ENCODE measurements at places on chromosomes 3 and 15. TPM values are rescaled to one million over a fixed set of nuclear protein-coding genes. Genes with fewer than 3 reads are reported as not detected.

The NBEAL2 gene
- total RNA-seq = 29.4 TPM

The GABRA5 gene
- not detected for total RNA-seq

The CPN2 gene
- not detected for total RNA-seq

The AQP9 gene
- total RNA-seq = 1.5 TPM

The CX3CR1 gene
- total RNA-seq = 1.1 TPM

DNA sequence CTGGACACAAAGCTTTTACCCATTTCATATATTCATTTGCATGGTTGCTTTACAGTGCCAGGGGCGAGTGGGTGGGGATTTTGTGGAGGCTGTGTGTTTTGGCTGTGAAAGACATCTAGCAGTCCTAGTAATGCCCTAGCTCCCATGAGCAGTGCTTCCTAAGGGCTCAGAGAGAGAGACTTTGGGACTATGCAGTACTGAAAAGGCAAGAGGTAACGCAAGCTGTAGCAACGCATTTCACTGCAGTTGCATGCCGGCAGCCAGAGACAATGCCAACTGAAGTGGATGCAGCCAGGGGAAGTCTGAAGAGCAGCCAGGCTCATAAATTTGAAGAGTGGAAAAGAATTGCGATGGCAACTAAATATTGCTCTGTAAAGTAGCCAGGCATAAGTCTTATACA is 27.4 kb upstream of the ATP10A start:
- H3K27me3 ChIP-seq = no peaks in the 10 kb centered on the region
- H3K4me3 ChIP-seq = no peak overlapping the region
- no peak overlapping the region for H3K27ac ChIP-seq

DNA sequence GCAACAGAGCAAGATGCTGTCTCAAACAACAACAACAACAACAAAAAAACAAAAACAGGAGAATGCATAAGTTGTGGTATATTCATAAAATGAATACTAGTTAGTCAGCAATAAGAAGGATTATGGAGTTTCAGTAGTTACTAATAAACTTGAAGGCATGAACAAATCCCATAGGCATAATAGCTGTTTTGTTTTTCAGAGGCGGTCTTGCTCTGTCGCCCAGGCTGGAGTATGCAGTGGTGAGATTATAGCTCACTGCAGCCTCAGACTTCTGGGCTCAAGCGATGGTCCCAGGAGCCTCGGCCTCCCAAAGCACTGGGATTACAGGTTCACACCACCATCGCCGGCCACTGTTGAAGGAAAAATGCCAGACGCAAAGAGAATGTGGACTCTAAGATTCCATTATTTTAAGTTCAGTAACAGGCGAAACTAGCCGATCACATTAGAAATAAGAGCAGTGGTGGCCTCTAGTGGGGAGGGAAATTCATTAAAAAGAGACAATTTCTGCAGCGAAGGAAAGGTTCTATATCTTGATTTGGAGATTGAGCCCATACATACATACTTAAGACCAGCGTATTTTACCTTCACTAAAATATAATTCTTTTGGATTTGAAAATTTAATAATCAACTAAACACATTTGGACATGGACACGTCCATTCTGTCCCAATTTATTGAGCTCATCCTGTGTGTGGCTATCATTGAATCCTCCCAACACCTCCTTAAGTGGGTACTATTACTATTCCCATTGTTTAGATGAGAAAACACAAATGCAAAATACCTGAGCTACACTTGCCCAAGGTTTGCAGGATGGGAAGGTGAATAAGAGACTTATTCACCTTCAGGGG is 27.4 kb upstream of the HDAC11 start:
- peak overlapping the region; percentile 95 for H3K27ac ChIP-seq
- no peak for DNase-seq
- no peaks in the 10 kb centered on the region for H3K4me1 ChIP-seq
- H3K36me3 ChIP-seq = no peaks in the 10 kb centered on the region

- no peaks in the 10 kb centered on the region for H3K4me1 ChIP-seq
- no peak overlapping the region for H3K4me3 ChIP-seq
- H3K27ac ChIP-seq = no peak overlapping the region
These were observed 636 bp downstream of the TBC1D21 start for GRCh38 chr15:73873889-73874511.

The CSTA gene
- not detected for total RNA-seq

DNA sequence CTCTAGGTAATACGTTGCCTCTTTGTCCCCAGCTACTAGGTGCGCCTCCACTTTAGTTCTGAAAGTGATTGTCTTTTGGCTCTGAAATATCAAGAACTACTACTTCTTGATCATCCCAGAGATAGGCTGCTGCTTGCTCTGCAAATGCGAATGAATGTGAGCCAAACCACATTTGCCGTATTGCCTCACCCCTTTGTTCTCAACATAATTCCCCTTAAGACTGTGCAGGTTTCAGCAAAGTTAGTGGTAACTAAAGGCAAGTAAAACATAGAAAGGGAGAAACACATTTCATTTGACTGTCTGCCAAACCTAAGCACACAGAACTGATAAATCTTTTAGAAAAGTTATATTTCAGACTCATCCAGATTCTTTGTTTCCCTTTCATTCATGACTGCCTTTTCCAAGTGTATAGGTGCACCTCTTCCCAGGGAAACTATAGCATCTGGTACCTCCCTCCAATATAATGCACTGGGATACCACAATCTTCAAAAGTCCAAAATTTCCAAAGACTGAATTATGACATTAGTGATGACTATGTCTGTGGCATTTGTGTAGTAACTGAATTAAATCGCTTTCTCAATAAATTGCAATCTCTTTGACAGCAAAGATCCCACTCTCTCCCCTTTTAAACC is 720.6 kb upstream of the CBLB start:
- no peak overlapping the region for H3K27ac ChIP-seq
- no peaks in the 10 kb centered on the region for H3K27me3 ChIP-seq
- H3K36me3 ChIP-seq = no peaks in the 10 kb centered on the region

DNA sequence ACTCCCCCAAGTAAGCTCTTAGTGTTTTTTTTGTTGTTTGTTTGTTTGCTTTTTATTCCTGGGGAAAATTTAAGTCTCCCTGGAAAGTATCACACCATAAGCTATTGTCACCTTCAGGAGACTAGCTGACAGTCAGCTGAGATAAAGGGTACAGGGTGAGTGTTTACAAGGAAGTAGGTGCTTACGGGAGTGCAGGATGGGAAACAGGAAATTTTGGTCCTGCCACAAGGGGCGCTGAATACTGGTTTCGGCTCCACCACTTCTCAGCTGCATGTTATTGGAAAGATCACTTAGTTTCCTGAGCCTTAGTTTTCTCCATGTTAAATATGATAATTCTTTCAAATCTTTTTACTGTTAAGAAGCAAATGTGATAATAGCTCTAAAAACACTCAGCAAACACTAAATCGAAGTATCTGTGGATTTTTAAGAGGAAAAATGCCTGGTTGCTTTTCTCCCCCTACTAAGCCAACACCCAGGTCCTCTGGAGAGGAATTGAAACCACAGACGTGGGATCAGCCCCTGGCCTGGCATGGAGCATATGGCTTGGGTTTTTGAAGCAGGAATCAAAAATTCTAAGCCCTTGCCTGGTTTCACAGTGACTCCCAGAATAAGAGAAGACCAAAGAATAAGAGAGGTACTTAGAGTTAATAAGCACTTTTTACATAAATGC is 90.7 kb downstream of the SCN11A start:
- H3K4me3 ChIP-seq = no peak overlapping the region
- DNase-seq = peak; percentile 20
- no peaks in the 10 kb centered on the region for H3K27me3 ChIP-seq
- no peaks in the 10 kb centered on the region for H3K36me3 ChIP-seq
- H3K27ac ChIP-seq = no peak overlapping the region

DNA sequence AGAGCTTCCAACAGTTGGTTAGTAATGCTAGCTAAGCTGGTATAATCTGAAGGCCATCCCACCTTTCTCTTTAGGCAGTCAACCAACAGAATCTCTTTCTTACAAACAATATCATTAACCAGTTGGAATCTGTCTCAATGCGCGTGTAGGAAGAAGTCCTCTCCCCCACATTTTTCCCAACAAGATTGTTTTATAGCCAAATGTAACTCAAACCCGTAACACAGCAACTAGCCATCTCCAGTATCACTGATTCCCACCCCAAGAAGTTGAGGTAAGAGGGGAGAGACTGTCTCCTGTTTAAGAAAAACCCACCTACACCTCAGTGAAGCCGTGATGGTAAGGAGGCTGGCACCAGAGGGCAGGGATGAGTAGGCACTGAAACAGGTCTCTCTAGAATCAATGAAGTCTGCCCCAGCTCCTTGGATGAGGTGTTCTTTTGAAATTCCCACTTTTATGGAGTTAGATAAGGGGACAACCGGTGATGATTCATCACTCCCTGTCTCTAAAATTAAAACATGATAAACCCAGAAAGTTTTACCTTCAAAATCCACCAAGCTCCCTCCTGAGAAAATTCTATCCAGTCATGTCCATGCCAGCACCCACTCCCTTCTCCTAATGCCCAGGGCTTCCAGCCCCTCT is 30.9 kb downstream of the CDC25A start:
- H3K4me3 ChIP-seq = no peak overlapping the region
- peak overlapping the region; percentile 32 for H3K27ac ChIP-seq
- no peak for DNase-seq
- no peaks in the 10 kb centered on the region for H3K4me1 ChIP-seq
- H3K27me3 ChIP-seq = no peaks in the 10 kb centered on the region
- no peaks in the 10 kb centered on the region for H3K36me3 ChIP-seq

The PLCL2 gene
- total RNA-seq = 14.4 TPM

Data from uterus (tissue), 4 donors.